ENCODE measurements at places on chromosomes 7 and 10.

- no peak for DNase-seq
Observed at GRCh38 chr7:135160858-135161653, 9.5 kb downstream of the CYREN start.

DNA sequence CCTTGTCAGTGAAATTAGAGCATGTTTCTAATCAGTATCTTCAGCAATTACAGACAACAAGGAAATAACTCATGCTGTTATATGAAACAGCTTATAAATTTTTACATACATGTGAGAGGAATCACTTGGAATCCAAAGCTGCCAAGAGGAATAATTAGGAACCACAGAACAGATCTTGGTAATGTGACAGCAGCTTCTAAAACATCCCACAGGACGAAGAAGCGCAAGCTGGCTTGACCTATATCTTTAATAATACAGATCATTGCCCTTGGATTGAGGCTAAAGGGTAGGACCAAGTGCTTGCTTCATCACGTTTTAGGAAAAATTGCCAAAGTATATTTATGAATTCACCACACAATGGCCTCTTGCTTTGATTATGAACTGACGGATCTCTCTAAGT is 869.8 kb downstream of the LRMDA start:
- no peak for DNase-seq

DNA sequence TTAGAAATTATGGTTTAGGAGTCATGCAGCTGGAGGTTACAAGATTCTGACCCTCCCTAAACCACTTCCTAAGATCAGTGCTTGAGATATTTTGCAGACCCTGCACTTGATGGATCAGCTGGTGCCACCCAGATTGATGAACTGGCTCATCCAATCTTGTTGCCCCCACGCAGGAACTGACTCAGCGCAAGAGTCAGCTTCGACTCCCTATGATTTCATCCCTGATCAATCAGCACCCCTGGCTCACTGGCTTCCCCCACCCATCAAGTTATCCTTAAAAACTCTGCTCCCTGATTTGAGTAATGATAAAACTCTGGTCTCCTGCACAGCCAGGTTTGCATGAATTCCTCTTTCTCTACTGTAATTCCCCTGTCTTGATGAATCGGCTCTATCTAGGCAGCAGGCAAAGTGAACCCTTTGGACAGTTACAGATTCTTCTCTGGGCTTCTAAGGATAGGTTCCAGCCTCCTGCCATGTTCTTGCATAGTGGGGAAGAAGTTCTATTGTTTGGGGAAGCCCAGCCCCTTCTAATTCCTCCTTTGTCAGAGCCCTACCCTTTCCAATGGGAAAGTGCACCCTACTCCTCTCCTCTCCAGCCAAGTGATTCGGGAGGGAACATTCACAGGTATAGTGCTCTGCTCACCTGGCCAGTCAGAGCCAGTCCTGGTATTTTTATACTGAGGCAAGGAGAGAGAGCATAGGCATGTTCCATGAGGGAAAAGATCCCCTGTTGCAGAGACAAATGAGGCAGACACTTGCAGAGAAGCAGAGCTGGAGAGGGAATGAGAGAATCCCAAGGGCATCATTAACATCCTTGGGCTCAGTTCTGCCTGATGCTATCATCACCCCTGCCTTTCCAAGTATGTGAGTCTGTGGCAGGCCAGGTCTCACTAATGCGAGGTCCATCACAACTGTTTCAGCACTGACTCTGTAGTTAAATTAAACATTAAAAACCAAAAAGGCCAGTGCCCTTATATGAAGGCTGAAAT is 224.4 kb upstream of the GALNT17 start:
- DNase-seq = no peak

DNA sequence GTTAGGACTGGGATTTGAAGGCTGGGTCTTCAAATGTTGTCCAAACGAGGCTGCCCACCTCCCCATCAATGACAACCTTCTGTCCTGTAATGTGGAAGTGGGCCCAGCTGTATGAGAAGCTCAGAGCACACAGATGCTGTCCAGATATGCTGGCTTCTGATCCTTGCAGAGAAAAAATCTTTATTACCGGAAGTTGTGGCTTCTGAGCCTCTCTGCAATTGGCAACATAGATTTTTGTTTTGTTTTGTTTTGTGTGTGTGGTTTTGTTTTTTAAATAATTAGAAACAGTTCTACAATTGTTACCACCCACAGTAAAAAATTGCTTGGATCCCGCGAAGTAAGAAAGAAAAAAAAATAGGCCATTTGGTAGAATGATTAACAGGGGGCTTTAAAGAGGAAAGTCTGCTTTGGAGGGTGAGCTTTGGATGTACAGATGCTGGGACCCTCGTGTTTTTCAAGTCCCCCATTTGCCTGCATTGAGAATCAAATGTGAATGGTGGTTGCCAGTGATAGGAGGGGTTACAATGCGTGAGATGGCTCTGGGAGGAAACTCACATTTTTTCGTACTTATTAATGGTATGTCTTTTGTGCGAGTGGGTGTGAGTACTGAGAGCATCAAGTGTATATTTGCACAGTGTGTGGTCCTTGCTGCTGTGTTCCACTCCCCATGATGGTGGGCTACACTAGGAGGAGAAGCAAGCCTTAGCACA is 153.2 kb downstream of the TCF7L2 start:
- DNase-seq = no peak

DNA sequence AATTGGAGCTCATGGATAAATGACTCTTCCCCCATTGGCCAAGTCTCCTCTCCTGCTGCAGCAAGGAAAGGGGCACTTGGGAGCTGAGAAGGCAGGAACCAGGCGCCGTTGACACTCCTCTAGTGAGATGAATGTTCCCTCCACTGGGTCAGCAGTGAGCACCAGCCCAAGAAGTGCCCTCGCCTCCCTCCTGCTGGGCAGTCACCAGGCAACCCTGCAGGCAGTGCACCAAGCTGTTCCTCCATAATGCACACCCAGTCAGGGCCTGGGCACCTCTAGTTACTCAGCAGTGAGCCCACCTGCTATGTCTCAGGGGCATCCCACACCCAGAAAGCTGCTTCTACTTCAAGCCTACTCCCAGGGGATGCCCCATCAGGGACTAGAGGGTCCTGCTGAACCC is 84.3 kb downstream of the KCNMA1 start:
- DNase-seq = no peak

DNA sequence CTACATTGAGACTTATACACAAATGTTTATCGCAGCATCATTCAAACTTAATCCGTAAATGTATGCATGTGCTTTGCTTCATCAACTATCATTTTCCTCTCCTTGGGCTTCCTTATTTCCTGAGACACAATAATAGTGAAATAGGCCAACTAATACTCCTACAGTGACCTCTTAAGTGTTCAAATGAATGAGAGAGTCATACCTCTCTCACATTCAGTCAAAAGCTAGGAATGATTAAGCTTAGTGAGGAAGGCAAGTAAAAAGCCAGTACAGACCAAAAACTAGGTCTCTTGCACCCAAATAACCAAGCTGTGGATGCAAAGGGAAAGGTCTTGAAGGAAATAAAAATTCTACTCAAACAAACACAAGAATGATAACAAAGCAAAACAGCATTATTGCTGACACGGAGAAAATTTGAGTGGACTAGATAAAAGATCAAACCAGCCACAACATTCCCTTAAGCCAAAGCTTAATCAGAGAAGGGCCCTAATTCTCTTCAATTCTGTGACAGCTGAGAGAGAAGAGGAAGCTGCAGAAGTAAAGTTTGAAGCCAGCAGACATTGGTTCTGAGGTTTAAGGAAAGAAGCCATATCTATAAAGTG is 72.3 kb downstream of the GLCCI1 start:
- DNase-seq = no peak

GRCh38 chr7:17706734-17707133 is 233.6 kb downstream of the SNX13 start:
- peak; percentile 12 for DNase-seq

DNA sequence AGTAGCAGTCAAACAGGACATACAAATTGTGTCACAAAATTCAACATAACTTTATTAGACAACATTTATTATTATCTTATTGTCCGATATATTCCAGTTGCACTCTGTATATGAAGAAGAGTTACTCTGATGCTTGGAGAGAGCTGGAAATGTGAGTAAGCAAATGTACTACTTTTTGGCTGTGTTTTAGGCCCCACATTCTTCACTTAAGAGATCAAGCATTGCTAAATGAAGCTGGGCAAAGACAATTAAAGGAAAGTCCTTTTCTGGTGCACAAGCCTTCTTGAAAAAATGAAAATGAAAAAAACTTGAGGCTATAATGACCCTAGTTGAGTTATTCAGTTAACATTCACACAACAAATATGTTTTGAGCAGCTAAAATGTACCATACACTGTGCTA is 26.1 kb downstream of the MYPN start:
- DNase-seq = no peak

- no peak for DNase-seq
Observed at GRCh38 chr10:132192991-132193665, 6.4 kb downstream of the DPYSL4 start.
